ENCODE measurements at places on chromosomes 3 and 15. TPM values are rescaled to one million over a fixed set of nuclear protein-coding genes. Genes with fewer than 3 reads are reported as not detected.

Gene SNX1
- total RNA-seq = 56.3 TPM

Gene KCNAB1
- 14.1 TPM for total RNA-seq

Gene TEX55
- not detected for total RNA-seq

Gene ENTPD3
- total RNA-seq = 1.9 TPM

Gene FBXL22
- total RNA-seq = 0.31 TPM

Gene RASGRP1
- 31.0 TPM for total RNA-seq

Gene SLC35G2
- total RNA-seq = 14.4 TPM

Gene GRK7
- 0.31 TPM for total RNA-seq

Gene PLAAT1
- 7.8 TPM for total RNA-seq

Gene EFCAB12
- 0.94 TPM for total RNA-seq

Gene SPATA12
- total RNA-seq = not detected

Gene IGSF11
- total RNA-seq = 19.4 TPM

Measured in parietal lobe (tissue), 2 donors.